Activated naive CD4-positive, alpha-beta T cell treated with anti-CD3 and anti-CD28 coated beads for 36 hours (primary cell): ENCODE measurements at places on chromosomes 2 and 18.

DNA sequence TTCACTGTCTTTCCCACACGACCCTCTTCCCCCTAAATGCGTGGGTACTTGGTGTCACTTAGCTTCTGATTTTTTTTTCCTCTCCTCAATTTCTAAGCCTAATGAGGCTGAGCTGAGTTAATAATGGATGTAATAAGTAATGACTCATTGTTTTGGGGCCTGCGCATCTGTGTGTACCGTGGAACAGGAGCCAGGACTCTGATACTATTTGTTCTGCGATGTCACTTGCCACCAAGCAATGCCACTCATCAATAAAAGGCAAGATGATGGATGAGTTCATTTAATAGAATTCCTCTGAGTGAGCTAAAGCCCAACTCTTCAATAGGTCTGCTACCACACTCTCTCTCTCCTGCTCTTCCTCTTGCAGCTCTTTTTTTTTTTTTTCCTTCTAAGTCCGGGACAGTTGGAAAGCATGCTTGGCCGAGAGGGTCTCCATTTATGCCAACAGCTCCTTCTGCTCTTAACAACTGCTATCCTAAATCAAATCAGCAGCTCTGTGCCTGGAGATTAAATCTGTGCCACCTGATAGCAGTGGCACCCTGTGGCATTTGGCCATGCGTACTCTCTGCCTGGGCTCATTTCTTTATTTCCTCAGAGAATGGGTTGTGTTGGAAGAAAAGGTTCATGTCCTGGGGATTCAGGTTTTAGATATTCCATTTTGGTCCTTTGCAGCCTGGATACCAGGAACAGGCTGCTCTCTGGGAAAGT lies 1284.2 kb upstream of the PIK3C3 start:
- DNase-seq, result no peak

DNA sequence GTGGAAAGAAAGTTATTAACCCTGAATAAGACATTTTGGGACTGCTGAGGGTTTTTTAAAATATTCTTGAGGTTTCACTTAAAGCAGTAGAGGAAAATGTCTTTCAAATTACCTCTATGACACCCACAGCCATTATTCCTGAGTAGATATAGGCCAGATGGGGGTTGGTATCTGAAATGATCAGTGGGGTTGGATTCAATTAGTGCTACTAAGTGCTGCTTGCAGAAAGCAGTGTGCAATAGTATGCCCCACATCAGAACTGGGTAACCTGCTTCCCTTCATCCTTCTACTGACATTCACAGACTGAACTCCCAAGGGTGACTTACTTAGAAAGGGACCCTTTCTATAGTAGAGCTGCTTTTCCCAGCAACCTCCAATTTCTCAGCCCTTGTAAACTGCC lies 7.3 kb upstream of the ETAA1 start:
- DNase-seq, result no peak

GRCh38 chr2:118351796-118352195 lies 263.5 kb downstream of the INSIG2 start:
- no peak for DNase-seq

DNA sequence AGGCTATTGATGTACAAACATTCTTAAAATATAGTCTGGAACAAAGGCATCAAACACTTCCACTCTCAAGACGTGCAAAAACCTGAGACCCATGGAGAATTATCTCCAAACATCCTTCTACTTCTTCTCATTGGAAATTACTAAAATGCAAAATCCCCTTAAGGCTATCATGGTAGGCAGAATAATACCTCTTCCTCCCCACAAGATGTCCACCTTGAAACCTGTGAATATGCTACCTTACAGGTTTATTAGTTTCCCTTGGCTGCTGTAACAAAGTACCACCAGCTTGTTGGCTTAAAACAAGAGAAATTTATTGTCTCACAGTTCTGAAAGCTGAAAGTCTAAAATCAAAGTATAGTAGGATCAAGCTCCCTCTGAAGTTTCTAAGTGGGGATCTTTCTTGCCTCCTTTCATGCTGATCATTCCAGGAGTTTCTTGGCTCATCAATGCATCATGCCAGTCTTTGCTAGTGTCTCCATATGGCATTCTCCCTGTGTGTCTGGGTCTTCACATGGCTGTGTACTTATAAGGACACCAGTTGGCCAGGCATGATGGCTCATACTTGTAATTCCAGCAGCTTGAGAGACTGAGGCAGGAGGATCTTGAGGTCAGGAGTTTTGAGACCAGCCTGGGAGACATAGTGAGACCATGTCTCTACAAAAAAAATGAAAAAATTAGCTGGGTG lies 163.7 kb upstream of the NCK2 start:
- no peak for DNase-seq

GRCh38 chr2:230930149-230930780 lies 5.2 kb upstream of the GPR55 start:
- DNase-seq, result no peak

GRCh38 chr2:30300456-30301221 lies 69.3 kb downstream of the LBH start:
- DNase-seq, result no peak

DNA sequence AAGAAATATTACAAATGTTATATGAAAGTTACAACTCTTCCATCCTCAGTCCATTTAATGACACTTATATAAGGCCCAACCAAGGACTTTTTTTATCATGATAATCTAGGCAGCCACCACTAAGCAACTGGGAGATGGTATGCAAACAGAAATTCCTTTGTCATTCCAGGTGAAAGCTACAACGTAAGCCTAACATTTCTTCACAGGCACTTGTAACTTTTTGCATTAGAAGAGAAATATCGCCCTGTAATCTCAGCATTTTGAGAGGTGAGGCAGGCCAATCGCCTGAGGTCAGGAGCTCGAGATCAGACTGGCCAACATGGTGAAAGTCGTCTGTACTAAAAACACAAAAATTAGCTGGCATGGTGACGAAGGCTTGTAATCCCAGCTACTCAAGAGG lies 581.2 kb upstream of the SLC8A1 start:
- no peak for DNase-seq

GRCh38 chr2:68452158-68452900 lies 14.8 kb downstream of the FBXO48 start:
- DNase-seq, result no peak

- no peak for DNase-seq
Observed at GRCh38 chr2:55839182-55839819, 84.3 kb downstream of the EFEMP1 start.

- DNase-seq, result no peak
Observed at GRCh38 chr2:69694894-69695849, 46.8 kb upstream of the ANXA4 start.

DNA sequence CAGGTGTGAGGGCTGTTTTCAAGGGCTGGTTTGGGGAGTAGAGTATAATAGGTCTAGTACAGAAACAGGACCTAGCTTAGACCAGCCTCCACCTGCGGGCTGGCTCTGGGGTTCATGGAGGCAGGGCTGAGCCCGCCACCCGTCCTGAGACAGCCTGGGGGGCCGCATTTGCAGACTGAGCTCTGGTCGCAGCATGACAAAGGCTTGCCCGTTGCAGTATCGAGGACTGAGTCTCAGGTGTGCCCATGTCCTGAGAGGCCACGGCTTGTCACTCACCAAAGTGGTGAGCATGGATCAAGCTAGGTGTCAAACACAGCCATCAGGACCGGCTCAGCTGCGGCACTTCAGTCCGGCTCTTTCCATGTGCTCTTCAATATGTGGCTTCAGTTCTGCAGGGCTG lies 144.7 kb downstream of the KLHL29 start:
- no peak for DNase-seq

DNA sequence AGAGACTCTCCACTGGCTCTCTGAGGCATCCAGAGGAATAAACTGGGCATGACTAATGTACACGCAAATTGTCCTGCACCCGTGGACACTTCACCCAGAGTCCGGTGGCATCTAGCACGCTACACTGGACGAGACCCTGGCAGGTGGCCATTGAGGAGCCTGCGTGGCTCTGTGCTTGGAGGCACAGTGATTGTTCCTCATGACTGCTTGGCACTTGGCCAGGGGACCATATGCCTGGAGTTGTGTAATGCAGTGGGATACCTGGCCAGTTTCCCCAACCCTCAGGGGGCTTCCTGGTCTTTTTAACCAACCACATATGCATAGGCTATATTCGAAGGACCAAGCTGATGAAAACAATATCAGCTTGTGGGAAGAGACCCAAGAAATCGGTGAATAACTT lies 66.6 kb downstream of the MTCL1 start:
- no peak for DNase-seq

- DNase-seq, result no peak
Observed at GRCh38 chr2:21191535-21191934, 67.8 kb downstream of the TDRD15 start.

DNA sequence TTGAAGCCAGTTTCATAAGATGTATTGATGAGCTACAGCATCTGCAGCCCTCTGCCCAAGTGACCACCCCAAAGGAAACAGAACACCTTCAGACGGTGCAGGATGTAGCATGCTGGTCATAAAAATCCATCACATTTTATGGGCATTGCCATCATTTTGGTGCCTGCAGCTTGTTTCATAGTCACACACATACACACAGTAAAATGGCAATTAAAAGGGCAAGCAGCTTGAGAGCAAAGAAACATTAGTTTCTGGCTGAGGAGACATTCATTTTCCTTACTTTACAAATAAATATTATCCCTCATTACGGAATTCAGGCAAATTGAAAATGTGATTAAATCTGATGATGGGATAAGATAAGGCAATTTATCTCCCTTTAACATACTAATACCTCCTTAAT lies 13.4 kb downstream of the MYO5B start:
- DNase-seq, result no peak

- no peak for DNase-seq
Observed at GRCh38 chr2:36489281-36489680, 108.7 kb downstream of the FEZ2 start.

GRCh38 chr2:61471905-61472805 lies 1.3 kb upstream of the USP34 start:
- DNase-seq, result peak; percentile 30

- DNase-seq, result no peak
Observed at GRCh38 chr2:122255924-122256323, 500.5 kb downstream of the TSN start.

GRCh38 chr2:109257653-109258052 lies 128.6 kb downstream of the SH3RF3 start:
- no peak for DNase-seq

DNA sequence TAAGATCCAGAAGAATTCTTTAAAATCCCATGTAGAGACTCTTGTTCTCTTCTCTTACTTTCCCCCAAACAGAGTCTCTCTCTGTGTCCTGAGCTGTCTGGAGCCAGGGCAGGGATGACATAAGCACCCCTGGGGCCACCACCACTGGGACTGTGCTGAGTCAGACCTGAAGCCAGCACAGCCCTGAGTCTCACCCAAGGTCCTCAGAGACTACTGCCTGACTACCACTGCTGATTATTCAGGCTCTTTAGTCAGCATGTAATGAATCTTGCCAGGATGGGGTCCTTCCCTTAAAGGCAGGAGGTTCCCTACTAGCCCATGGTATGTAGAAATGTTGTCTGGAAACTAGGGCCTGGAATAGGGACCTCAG lies 34.9 kb upstream of the DYNC1I2 start:
- no peak for DNase-seq

GRCh38 chr2:201254081-201254730 lies 6.1 kb upstream of the CASP8 start:
- DNase-seq, result peak; percentile 61

- no peak for DNase-seq
Observed at GRCh38 chr2:163364736-163365135, 371.1 kb downstream of the FIGN start.

GRCh38 chr2:27831279-27832050 lies 58.7 kb downstream of the RBKS start:
- DNase-seq, result no peak

GRCh38 chr2:170736628-170737027 lies 21.5 kb downstream of the SP5 start:
- no peak for DNase-seq

DNA sequence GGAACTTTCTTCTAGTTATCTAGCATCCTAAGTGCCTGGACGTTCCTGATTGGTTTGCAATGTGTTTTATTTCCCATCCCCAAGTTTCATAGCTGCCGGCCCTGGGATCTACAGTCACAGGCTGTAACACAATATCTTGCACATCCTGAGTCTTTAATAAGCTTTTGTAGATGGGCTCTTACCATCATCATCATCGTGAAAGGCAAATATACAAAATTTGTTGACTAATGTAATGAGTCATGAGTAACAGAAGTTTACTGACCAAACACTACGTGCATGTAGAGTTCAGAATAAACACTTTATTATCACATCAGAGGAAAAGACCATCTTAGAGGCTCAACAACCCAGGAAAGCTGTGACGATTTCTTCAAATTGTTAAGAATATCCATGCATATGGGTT lies 8.1 kb upstream of the TYMS start:
- no peak for DNase-seq

DNA sequence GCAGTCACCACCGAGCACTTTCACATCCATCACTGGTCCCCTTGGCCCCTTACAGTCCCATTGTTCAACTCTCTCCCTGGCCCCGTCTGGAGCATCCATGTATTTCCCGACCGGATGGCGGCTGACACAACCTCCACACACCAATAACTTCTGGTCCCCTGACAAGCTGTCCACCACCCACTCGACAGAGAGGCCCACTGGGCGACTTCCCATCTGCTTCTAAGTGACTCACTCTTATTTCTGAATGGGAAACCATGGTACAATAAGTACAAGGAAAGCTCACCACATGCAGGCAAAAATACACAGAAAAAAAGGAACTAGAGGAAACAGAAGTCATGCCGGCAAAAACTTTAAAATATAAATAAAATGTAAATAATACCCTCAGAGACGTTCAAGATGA lies 82.9 kb upstream of the RAB12 start:
- DNase-seq, result no peak

DNA sequence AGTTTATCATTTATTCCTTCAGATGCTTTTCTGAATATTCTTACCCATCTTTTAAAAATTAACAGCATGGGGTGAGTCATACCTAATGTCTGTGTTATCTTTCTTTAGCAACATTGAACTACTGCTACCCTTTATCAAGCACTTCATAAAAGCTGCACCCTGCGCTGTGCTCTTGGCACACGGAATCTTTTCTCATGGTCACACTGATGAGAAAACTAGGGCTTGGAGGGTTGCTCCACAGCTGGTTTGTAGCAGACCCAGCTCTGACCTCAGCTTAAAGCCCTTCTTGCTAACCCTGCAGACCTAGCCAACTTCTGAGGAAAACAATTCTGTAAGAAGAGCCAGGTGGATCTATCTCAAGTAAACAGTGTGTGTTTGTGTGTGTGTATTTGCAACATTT lies 106.3 kb downstream of the RNF144A start:
- no peak for DNase-seq

GRCh38 chr2:215771241-215771640 lies 242.1 kb downstream of the MREG start:
- no peak for DNase-seq

DNA sequence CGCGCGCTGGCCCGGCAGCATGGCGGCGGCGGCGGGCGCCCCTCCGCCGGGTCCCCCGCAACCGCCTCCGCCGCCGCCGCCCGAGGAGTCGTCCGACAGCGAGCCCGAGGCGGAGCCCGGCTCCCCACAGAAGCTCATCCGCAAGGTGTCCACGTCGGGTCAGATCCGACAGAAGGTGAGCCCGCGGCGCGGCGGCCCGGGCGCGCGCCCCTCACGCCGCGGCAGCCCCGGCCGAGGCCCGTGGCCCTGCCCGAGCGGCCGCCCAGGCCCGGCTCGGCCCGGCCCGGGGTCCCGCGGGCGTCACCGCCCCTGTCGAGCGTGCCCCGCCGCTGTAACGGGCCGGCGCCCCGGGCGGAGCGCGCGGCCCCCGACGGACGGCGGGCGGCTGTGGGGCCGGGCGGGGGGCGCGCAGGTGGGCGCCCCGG lies 218 bp downstream of the DGKD start:
- no peak for DNase-seq
